ENCODE measurements at places on chromosomes 2 and 18.

- DNase-seq, result no peak
Measured at GRCh38 chr18:8626414-8627106, 17.3 kb downstream of the RAB12 start.

DNA sequence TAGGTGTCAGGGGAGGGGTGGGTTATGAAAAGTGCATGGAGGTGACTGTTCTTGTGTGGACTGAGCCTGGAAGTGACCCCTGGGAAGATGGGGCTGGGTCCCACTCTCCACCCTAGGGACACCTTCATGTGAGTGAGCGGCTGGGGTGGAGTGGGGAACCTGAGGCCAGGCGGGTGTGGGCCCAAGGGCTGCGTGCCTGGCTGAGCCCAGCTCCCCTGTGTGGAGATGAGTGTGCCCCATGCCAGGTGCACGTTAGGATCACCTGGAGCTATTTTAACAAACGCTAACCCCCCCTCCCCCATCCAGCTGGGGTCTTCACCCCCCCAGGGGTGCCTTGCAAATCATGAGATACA is 26.5 kb downstream of the ZAP70 start:
- no peak for DNase-seq

GRCh38 chr2:171247741-171248662 is 87.3 kb upstream of the TLK1 start:
- DNase-seq, result peak; percentile 27

DNA sequence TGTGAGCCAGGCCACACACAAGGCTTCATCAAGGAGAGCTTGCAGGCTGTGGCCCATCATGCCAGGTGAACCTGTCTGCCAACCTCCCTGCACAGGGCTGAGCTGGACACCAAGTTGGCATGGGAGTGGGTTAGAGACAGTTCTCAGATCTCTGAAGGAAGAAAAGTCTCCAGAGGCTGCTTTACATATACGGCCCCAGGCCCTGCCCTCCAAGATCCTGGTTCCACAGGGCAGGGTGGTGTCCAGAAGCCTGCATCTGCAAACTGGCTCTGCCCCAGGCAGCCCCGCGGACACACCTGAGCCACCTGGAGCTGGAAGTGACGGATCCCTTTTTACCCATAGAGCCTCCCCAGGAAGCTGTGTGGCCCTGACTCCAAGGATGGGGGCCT is 24.2 kb upstream of the HES6 start:
- DNase-seq, result no peak

GRCh38 chr2:230435431-230435830 is 19.4 kb downstream of the SP100 start:
- no peak for DNase-seq

DNA sequence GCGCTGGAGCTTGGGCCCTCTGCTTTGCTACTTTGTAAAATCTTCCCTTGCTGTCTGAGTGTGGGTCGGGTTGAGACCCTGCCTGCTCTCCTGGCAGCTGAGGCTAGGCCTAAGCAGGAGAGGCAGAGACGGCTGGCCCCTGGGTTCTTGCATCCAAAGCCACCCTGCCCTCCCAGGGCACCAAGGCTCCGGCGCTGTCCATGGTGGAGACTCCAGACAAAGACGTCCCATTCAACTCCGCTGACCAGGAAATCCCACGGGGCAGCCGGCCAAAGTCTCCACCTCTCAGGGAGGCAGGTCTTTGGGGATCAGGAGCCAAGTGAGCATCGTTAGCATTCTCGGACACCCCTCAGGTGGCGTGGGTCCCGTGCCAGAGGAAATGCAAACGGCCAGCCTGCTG is 2.6 kb upstream of the PRLH start:
- DNase-seq, result no peak

GRCh38 chr18:31041271-31042083 is 1.1 kb downstream of the DSC3 start:
- DNase-seq, result peak; percentile 25

- no peak for DNase-seq
Measured at GRCh38 chr18:21656402-21656801, 44.3 kb downstream of the SNRPD1 start.

DNA sequence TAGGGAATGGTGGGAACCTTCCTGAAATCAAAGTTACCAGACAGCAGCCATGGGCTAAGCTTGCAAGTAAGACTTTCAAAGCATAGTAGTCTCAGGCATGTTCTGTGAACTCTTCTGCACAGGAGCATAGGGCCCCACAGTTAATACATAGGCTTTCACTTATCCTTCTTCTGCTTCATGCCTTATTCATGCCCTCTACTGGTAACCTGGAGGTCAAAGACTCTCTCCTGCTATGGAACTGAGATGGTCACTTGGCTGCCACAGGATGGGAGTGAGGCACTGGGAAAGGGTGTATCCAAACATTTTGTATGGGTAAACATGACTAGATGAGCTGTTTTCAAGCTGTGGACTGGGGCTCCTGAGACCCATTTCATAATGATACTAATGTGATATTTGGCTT is 49.1 kb upstream of the ZNF638 start:
- no peak for DNase-seq

- DNase-seq, result no peak
Measured at GRCh38 chr2:11872948-11873269, 126.5 kb downstream of the LPIN1 start.

DNA sequence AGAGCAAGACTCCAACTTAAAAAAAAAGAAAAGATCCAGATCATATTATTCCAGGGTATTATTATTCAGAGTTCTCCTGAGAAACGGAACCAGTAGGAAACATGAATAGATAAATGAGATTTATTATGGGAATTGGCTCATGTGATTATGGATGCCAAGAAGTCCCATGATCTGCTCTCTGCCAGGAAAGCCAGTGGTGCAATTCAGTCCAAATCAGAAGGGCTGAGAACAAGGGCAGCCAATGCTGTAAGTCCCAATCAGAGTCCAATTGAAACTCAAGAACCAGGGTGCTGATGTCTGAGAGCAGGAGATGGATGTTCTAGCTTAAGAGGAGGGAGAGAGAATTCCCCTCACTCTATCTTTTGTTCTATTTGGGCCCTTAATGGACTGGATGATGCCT is 7.8 kb downstream of the SCYGR2 start:
- no peak for DNase-seq

DNA sequence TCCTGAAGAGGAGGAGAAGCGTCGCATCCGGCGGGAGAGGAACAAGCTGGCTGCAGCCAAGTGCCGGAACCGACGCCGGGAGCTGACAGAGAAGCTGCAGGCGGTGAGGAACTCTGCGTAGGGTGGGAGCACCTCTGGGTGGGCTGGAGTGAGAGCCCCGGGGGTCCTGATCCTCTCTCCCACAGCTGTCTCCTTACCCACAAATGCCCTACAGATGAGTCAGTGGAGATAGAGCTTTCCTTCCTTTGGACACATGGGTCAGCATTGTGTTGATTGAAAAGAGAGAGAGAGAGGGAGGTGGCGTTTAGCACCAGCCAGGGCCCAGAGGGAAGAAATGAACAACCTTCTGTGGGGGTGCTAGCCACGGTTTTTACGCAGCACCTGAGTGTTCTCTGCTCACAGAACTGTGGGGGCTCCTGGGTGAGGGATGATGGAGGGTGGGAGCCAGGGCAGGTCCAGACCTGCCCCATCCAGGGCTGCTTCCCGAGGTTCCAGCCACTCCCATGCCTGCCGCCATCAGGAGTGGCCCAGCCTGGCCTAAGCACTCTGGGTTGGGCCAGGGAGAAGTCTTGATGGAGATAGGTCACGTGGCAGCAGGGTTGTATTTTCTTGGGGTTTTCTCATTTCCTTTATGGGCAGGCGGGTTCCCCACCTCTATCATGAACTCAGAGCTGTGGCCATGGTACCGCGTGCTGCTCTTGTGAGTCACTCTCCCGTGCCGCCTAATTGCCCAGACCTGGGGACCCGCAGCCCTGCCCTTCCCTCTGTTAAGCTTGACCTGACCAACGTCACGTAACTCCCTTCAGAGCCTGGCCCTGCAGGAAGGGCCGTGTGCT is 16.3 kb downstream of the FOSL2 start:
- no peak for DNase-seq

- DNase-seq, result no peak
Measured at GRCh38 chr18:77870199-77870598, 620.6 kb downstream of the GALR1 start.

GRCh38 chr2:207048416-207048815 is 109.1 kb downstream of the CPO start:
- no peak for DNase-seq

GRCh38 chr2:144519934-144520731 is at the start of gene ZEB2:
ZEB2 (minus strand) TSS chr2:144520119; CDS start chr2:144517350, 2,769 bp downstream.
- DNase-seq, result peak; percentile 57

- peak; percentile 85 for DNase-seq
Measured at GRCh38 chr18:77102259-77103040, 30.1 kb downstream of the MBP start.

DNA sequence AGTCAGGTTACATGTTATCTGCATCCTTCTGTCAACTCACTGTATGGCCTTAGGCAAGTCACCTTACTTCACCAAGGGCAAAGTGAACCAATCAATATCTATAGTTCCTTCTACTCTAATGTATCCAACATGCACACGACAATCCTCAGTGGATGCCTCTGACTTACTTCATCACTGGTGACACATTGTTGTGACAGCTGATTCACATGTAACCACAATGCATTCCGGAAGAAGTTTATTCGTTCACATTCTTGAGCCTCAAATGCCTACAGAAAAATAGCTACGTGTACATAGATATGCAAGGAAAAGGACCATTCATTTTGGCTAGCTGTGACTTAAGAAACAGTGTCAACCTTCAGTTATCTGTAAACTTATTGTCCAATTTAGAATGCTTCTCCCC is 26.3 kb upstream of the EPG5 start:
- no peak for DNase-seq

Data from GM20000 (cell line).